ENCODE measurements at places on chromosomes 3 and 15. TPM values are rescaled to one million over a fixed set of nuclear protein-coding genes. Genes with fewer than 3 reads are reported as not detected.

DPH3 gene
- total RNA-seq, result 17.3 TPM

B3GALNT1 gene
- 13.4 TPM for total RNA-seq

CCDC39 gene
- not detected for total RNA-seq

ARGFX gene
- total RNA-seq, result not detected

TADA3 gene
- 63.3 TPM for total RNA-seq

GATM gene
- 136 TPM for total RNA-seq

AMOTL2 gene
- 129 TPM for total RNA-seq

GSK3B gene
- total RNA-seq, result 44.7 TPM

ZDHHC19 gene
- total RNA-seq, result 1.2 TPM

BTLA gene
- 0.81 TPM for total RNA-seq

CCDC9B gene
- total RNA-seq, result 107 TPM

DISP2 gene
- 3.5 TPM for total RNA-seq

ATP10A gene
- 19.8 TPM for total RNA-seq

PPARG gene
- 13.0 TPM for total RNA-seq
